ENCODE measurements at places on chromosomes 13 and 19.

GRCh38 chr13:51767100-51767499 is 36.9 kb downstream of the DHRS12 start:
- DNase-seq = no peak

GRCh38 chr13:89568276-89568675 is 1779.2 kb upstream of the MIR17HG start:
- DNase-seq = no peak

GRCh38 chr13:105139380-105140285 is 1395.8 kb downstream of the EFNB2 start:
- peak; percentile 28 for DNase-seq

GRCh38 chr19:40302224-40303011 is 17.3 kb upstream of the AKT2 start:
- DNase-seq = no peak

DNA sequence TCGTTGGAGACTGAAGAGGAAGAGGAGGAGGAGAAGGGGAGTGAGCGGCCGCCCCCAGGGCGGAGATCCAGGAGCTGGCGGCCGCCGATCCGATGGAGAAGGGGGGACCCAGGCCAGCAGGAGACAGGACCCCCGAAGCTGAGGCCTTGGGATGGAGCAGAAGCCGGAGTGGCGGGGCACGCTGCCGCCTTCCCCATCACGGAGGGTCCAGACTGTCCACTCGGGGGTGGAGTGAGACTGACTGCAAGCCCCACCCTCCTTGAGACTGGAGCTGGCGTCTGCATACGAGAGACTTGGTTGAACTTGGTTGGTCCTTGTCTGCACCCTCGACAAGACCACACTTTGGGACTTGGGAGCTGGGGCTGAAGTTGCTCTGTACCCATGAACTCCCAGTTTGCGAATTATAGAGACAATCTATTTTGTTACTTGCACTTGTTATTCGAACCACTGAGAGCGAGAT is 1.8 kb downstream of the GADD45B start:
- no peak for DNase-seq

GRCh38 chr13:114283576-114283975 is 2.2 kb downstream of the UPF3A start:
- no peak for DNase-seq

DNA sequence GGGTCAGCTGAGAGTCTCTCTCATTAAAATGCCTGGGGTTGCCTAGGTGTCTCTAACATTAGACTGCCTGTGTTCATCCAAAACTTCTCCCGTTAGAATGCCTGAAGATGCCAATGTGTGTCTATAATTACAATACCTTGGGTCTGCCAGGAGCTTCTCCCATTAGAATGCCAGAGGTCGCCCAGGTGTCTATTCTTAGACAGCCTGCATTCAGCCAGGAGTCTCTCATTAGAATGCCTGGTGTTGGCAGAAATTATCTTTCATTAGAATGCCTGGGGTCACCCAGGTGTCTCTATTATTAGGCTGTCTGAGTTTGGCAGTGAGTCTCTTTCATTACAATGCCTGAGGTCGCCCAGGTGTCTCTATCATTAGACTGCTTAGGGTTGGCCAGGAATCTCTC is 1560.2 kb downstream of the UQCRFS1 start:
- DNase-seq = no peak

GRCh38 chr19:12994701-12995595 is at the start of gene NFIX:
NFIX (plus strand) TSS chr19:12995475; CDS start chr19:12995838, 363 bp downstream.
- peak; percentile 38 for DNase-seq

GRCh38 chr13:63081400-63082014 is 1665.9 kb upstream of the PCDH20 start:
- no peak for DNase-seq

DNA sequence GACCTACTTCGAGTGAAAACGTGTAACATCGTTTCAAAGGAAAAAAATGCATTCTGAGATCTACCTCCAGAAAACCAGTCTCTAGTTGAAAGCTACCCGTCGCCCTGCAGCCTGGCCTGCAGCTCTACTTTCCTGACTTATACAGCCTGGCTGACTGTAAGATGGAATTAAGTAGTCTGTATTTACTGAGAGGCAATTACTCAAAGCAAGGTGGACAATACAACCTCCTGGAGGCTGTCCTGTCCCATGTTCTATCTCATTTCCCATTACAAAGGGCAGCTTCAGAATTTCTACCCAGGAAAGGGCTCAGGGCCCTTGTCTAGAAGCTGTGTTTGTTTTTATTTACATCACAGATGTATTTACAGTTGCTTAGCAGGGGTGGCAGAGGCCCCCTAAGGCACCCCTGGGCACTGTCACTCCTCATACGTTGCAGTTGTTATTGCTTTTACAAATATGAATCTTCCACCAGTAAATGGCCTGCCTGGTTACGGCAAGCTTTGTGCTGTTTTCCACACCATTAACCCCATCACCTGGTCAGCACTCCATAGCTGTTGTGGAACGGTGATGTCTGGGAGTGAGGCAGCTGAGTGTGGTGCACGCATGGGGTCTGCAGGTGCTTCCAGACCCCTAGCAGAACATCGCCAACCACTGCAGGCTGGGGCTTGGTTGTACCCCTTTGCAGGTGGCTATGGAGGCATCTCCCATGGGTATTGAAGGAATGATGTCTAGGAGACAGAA is 46.3 kb upstream of the MTIF3 start:
- DNase-seq = no peak

DNA sequence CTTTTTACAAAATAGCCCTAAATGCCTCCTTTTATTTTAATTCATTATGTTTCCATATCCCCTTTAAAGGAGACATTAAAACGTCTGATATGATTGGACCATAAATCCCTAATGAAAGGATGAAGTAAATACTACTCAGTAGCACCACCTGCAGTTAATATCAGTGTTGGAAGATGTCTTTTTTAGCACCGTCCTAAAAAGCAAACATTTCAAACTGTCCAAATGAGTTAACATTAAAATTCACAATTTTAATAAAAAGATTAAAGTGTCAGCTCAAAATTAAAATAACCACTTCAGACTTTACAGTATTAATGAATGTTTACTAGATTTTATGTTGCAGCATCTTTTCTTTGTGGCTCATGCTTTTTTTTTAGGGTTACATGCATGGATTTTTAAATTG is 12.3 kb downstream of the ZNF507 start:
- DNase-seq = no peak

DNA sequence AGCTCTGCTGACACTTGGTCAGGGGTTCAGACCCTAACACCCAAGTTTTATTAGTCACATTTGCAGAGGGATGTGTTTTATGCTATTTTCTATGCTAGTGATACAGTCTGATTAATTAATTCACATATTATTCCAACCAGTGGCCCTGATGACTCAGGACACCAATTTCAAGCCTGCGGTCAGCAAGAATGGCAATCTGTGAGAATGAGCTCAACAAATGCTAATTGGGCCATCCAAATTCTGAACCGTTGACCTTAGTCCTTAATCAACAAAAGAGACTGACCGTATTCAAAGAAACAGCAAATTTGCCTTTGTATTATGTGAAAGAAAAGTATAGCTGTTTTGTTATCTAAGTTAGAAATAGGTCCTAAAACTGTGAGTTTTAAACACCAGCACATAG is 9.6 kb upstream of the KL start:
- no peak for DNase-seq

GRCh38 chr19:51706296-51706695 is 13.2 kb downstream of the SPACA6 start:
- no peak for DNase-seq

DNA sequence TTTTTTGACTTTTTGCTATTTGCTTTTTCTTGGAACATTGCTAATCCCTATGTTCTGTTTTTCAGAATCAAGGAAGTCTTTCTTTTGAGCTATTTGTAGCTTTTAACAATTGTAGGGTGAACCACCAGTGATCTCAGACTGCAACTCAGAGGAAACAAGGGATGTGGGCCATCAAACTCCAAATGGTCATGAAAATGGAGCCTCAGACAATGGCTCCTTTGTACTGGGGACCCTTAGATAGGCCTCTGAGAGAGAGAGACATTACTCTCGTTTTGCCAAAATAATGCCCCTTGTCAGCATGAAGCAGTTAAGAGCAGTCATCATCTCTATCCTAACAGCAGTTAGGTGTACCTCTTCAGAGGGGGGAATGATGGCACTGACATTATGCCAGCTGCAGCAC is 56.4 kb upstream of the GJB6 start:
- DNase-seq = no peak

DNA sequence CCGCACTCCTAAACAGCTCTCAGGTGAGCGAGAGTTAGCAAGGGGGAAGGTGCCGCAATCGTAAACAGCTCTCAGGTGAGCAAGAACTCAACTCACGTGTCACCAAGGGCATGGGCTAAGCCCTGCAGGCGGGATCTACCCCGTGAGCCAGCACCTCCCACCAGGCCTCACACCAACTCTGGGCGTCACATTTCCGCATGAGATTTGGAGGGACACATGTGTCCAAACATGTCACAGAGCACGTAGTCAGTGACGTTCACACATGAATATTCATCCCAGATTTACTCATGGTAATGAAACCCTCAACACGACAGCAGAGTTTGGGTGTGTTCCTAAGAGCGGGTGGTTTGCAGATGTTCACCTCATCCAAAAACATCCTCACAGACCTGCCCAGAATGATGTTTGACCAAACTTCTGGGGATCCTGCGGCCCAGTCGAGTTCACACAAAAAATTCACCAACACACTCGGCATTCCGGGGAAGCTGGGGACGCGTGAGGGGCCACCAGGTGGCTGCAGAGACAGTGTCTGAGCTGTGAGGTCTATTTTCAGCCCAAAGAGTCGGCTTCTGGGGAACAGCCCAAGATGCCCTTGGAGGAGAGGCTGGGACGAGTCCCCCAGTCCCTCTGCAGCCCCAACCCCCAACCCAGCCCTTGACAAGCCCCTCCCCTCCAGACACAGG is 19.6 kb downstream of the C2CD4C start:
- DNase-seq = no peak

DNA sequence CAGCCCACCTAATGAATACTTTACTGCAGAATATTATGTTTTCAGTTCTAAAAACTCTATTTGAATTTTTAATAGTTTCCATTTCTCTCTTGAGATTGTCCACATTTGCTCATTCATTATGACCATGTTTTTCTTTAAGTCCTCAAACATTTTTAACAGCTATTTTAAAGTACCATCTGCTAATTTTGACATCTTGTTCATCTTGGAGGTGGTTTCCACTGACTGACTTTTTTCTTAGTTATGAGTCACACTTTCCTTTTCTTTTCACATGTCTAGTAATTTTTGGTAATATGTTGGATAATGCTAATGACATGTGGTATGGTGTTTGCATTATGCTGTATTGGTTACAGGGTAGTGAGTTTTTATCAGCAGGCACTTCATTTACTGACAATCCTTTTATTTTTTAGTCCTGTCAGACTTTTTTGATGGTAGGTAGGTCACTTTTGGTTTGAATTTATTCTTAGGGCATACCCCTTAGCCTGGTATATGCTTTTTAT is 15.4 kb upstream of the ESD start:
- DNase-seq = no peak

DNA sequence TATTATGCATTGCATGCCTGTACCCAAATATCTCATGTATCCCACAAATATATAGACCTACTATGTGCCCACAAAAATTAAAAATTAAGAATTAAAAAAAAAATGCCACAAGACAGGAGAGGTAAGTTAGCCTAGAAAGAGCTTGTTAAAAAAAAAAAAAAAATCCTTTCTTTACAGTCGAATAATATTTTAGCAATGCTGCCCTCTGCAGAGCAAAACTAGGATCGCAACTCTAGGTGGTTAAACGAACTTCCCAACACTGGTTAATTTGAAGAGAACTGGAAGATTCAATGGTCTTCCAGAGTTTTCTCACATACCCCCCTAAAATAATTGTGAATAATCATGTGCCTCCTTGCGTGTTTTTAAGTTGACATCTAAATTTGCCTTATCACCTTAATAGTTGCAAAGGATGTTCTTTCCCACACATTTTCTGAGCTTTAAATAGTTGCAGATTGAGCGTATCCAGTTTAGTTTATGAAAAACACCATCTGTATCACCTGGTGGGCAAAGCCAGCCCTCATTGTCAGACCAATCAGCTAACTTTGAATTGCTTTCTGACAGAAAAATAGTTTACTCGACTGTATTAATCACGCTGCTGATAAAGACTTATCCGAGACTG is 47.4 kb upstream of the RCBTB2 start:
- peak; percentile 38 for DNase-seq

GRCh38 chr13:26484196-26484595 is 73.3 kb upstream of the WASF3 start:
- DNase-seq = no peak

GRCh38 chr13:19664481-19665230 is 31.2 kb downstream of the MPHOSPH8 start:
- DNase-seq = no peak

DNA sequence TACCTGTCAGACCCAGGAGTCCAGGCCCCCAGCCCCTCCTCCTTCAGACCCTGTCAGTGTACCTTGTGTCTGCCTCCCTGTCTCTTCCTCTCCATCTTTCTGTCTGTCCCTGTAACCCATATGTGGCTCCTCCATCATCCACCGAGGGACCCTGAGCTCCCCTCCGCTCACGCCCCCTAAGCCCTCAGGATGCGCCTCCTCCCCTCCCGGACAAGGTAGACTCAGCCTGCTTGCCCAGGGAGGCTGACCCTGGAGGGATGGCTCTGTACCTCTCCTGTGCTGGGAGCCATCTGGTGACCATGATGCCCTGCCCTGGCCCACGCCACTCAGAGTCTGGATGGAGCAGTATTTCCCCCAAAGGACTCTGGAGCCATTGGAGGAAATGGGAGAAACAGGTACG is 1.0 kb upstream of the CAPN12 start:
- no peak for DNase-seq

- DNase-seq = no peak
Observed at GRCh38 chr13:53237696-53238095, 209.1 kb downstream of the OLFM4 start.

DNA sequence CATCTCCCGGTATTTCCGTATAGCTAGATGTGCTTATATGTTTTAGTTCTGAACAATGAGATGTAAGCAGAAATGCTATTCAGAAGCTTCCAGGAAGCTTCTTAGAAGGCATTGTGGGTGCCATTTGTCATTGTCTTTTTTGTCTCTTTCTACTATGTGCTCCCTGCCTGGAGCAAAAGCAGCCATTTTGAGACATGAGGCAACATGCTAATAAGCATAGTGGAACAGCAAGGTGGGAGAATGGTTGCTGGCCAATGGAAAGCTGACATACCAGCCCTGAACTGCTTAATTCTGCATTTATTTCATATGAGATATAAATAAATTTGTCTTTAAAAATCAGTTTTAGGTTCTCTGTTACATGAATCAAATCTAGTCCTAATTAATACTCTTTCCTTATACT is 299.7 kb downstream of the LMO7 start:
- DNase-seq = no peak

GRCh38 chr13:26707122-26708006 is 53.2 kb downstream of the GPR12 start:
- DNase-seq = no peak
